ENCODE measurements at places on chromosomes 4 and X.

DNA sequence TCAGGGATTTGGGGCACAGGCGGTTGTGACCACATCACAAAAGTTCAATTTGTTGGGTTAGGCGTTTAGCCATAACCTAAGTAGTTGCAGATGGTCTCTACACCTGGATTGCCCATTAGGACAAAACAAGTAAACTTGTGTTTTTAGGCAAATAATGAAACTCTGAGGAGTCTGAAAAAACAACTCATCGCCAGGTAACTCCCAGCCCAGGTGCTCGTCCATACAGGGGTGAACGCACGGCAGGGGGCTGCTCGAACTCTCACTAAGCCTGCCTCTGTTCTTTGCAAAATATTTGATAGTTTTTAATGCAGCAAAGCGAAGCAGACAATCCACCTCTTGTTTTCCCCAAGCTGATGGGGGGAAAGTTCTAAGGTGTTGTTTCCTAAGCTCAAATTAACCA lies 559 bp upstream of the RHOH start:
- DNase-seq = no peak

- DNase-seq = no peak
Observed at GRCh38 chr4:186644311-186644638, 79.4 kb downstream of the FAT1 start.

GRCh38 chr4:83281307-83281706 lies 3.3 kb downstream of the COQ2 start:
- no peak for DNase-seq

DNA sequence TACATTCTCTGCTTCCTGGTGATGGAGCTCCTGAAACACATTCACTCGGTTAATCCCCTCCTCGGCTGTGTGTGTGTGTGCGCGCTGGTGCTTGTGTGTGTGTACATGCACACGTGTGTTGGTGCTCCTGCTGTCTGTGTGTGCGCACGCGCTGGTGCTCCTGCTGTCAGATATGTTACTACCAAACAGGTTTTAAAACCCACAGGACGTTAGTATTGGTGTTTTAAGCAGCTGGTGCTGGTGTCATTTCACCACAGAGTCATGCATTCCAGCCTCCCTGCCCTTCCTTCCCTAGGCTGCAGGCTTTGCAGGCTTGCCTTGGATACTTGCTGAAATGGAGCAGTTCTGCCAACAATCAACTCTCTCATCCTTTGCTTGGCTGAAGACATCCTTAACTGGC lies 48.1 kb upstream of the CPLX1 start:
- DNase-seq = no peak

DNA sequence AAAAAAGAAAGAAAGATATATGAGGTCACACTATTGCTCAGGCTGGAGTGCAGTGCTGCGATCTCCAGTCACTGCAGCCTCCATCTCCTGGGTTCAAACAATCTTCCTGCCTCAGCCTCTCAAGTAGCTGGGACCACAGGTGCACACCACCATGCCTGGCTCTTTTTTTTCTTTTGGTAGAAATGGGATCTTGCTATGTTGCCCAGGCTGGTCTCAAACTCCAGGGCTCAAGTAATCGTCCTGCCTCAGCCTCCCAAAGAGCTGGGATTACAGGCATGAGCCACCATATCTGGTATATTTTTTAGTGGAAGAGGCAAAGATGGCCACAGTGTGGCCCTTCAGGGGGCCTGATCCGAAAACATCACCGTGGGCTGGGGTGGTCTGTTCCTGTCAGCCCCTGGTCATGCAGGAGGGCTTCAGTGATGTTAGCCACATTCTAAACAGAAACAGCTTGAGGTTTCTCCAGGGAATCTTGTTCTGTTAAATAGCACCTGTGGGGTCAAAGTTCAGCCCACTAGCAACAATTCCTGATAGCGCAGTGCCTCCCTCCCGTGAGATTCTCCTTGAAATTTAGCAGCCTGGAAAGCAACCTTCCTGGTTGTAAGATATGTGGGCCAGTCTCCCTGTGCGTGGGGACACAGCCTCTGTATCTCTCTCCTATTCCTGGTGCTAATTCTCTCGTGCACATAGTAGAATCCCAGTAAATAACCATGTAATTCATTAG lies 7.3 kb upstream of the DHRSX start:
- no peak for DNase-seq

DNA sequence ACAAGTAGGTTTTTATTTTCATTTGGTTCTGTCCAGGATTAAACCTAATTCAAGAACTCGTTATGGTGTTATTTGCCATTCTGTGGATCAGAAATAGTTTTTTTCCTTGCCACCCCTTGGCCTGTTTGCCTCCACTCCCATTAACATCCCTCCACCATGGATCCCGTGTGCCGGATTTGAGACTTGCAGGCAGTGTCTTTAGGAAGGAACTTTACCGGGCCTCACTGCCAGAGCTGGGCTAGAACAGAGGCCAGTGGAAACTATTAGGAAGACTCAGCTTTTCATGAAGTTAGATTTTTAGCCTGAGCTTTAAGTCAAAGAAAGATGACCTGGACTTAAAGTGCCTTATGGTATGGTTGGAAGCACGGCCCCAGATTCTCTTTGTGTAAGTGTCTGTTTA lies 2.4 kb downstream of the KLHL2 start:
- DNase-seq = no peak

DNA sequence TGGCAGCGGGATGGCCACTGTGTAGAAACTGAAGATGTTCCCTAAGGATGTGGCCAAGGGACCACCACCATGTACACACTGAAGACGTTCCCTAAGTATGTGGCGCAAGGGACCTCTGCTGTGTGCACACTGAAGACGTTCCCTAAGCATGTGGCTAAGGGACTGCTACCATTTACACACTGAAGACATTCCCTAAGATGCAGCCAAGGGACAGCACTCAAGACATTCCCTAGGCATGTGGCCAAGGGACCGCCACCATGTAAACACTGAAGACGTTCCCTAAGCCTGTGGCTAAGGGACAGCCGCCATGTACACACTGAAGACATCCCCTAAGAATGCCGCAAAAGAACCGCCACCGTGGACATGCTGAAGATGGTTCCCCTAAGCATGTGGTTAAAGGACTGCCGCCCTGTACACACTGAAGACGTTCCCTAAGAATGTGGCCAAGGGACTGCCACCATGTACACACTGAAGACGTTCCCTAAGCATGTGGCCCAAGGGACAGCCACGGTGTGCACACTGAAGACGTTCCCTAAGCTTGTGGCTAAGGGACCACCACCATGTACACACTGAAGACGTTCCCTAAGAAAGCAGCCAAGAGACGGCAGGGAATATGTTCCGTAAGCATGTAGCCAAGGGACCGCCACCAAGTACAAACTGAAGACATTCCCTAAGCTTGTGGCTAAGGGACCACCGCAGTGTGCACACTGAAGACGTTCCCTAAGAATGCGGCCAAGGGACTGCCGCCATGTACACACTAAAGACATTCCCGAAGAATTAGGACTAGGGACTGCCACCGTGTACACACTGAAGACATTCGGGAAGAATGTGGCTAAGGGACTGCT lies 43.3 kb downstream of the DHRSX start:
- DNase-seq = no peak

- peak; percentile 11 for DNase-seq
Observed at GRCh38 chr4:165464813-165465381, 86.1 kb downstream of the CPE start.

GRCh38 chr4:161577579-161578301 lies 586.1 kb downstream of the FSTL5 start:
- no peak for DNase-seq

DNA sequence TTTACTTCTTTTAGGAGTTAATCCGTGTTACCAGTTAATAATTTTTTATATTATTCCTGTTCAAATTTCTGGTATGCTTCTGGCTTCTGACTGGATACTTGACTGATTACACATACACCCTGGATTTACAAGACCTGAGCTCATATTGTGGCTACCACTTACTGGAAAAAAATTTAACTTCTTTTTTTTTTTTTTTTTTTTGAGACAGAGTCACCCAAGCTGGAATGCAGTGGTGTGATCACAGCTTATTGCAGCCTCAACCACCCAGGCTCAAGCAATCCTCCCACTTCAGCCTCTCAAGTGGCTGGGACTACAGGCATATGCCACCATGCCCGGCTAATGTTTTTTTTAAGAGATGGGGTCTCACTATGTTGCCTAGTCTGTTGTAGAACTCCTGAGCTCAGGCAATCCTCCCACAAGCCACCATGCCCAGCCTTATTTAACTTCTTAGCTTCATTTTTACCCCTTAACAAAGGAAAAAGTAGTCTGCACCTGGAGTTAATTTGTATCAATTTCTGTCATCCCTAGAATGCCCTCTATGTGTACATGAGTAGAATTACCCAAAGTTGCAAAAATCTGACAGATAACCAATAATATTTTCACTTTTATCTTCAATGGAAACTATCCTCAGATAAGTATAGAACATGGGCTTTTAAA lies 50.3 kb downstream of the TMEM165 start:
- no peak for DNase-seq

DNA sequence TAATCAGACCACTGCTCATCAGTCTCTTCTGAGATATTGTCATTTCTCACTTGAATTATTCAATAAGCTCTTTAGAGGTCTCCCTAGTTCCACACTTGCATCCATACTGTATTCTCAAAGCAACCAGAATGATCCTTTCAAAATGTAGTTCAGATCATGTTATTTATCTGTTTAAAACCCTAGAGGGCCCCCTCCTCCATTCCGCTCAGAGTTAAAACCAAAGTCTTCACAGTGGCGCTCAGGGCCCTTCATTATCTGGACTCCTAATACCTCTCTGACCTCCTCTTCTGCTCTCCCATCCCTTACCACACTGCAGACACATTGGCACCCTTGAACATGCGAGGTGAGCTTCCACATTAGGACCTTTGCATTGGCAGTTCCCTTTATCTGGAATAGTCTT lies 32.7 kb upstream of the HPGDS start:
- no peak for DNase-seq

GRCh38 chr4:183783991-183784553 lies 121.0 kb upstream of the STOX2 start:
- no peak for DNase-seq

DNA sequence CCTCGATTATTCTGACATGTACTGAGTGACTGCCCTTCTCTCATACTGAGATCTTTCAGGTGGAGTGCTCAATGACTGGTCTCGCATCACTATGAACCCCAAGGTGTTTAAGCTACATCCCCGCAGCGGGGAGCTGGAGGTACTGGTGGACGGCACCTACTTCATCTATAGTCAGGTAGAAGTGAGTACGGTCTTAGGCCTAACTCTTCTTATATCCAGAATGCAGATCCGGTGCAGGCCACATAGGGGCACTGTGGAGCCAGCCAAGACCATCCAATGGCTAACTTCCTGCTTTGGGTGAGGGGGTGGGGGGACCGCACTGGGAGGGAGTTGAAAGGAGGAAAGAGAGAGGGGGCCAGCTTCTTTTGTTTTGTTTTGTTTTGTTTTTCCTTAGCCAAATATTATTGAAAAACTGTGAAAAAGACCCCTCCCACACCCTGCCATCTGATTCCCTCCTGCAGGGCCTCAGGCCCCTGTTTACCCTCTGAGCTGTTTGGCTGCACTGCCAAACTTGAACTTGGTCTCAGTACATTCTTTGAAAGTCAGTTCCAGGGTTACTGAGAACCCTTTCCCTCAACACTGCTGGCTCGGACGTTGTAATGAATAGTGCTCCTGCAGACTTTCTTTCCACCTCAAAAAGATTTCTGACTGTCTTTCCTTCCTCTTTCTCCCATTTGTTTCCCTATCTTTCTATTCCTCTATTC lies 16.2 kb downstream of the AWAT2 start:
- no peak for DNase-seq

GRCh38 chr4:187444061-187444460 lies 551.5 kb upstream of the ZFP42 start:
- DNase-seq = no peak

DNA sequence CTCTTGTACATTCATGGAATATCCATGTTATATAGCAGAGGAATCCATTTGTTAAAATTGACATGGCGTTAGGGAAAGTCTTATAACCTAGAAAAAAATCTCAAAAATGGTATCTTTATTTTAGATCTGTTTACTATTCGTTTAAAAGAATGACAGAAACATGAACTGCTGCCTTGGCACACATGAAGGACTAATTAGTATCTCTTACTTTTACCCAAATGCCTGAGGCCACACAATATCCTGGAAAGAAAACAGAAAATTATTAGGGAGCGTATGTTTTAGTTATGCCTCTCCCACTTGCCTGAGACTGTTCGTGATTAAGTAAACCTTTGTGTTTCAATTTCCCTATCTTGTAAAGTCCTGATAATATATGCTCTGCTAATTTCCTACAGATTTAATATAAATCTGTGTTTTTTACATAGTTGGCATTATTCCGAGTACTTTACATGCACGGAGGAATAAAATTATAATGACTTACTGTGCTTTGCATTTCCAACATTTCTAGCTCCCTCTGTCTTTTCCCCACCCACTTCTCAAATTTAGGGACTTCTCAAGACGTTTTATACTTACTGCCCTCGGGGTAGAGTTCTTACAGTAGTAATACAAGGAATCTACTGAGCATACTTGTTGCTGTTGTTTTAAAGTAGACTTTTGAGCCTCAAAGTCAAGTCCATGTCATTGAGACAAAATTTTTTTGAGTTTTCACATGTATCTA lies 147.3 kb downstream of the VEGFC start:
- DNase-seq = no peak

GRCh38 chrX:154310616-154311536 lies 15.3 kb downstream of the TKTL1 start:
- DNase-seq = no peak

GRCh38 chr4:52884994-52885393 lies 22.9 kb downstream of the RASL11B start:
- DNase-seq = no peak

GRCh38 chr4:122830426-122831095 lies 3.9 kb downstream of the FGF2 start:
- no peak for DNase-seq

DNA sequence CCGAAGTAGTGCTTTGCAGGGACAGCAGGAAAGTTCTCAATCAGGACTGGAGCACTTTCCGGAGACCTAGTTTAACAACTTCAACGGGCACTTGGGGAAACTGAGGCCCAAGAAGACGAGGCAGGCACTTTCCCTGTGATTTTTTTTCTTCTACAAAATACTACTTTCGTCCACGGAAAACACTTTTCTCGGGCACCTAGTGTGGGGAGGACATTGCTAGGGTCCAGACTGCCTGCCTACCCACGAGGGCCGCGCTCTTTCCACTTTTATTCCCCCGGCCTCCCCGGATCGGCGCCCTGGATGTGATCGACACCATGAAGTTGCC lies 125.4 kb upstream of the CXorf66 start:
- no peak for DNase-seq

- DNase-seq = peak; percentile 17
Observed at GRCh38 chrX:96372313-96373046, 312.2 kb upstream of the DIAPH2 start.

DNA sequence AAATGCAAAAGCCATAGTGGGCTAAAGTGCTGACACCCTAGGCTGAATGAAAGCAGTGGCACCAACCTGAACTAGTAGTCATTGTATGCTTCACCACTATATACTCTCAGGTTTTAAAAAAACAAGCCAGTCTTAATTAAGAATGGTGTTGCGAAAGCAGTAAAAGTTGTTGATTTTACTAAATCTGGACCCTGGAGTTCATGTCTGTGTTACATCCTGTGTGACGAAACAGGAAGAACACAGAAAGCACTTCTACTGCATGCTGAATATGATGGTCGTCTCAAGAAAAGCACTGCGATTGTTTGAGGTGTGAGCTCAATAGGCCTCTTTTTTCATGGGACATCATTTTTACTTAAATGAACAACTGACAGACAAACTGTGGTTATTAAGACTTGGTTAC lies 24.2 kb upstream of the GDPD2 start:
- DNase-seq = no peak

Measured in NCI-H2081 treated with DMSO at 0.1 percent for 48 hours (cell line).